ENCODE measurements at places on chromosomes 1 and 21.

DNA sequence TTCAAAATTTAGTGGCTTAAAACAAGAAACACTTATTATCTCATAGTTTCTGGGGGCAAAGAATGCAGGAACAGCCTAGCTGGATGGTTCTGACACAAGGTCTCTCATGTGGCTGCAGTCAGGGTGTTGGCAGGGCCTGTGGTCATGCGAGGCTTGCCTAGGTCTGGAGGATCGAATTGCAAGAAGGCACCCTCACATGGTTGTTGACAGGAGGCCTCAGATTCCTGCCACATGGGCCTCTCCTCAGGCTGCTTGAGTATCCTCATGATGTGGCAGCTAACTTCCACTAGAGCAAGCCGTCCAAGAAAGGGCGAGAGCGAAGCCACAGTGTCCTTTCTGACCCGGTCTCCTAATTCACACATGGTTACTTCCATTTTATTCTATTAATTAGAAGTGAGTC lies 6.2 kb upstream of the NRIP1 start:
- no peak for DNase-seq

DNA sequence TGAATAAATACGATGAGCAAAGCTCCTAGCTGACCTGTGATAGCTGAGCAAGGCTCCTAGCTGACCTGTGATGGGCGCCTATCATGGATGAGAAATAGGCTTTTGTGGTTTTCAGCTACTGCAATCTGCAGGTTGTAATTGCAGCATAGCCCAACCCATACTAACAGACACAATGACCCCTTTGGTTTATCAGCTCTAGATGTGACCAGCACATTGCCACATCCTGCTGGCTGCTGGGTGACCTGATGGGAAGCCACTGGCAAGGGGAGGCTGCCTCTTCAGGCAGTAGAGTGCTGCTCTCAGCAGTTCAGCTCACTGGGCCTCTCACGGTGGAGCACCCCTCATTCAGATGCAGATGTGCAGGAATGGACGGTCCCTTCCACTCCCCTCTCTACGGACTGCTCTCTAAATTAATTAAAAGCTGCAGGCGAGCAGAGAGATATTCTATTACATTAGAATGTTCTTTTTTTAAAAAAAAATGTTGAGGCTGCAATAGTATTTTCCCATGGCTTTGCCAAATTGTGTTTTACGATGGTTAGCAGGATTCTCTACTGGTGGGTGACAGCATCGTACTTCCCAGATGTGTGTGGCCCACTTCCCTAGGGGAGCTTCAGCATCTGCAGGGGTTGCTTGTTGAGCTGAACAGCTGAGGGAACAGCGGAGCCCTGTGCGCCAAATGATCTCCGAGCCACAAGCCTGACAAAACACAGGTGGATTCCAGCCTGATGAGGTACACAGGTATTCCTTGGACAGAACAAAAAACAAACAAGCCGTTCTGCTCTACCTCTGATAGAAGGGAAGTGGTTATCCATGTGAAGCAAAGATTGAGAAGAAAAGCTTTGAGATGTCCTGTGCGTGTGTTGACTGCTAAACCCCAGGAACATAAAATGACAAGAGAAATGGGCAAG lies 65.0 kb downstream of the SYT6 start:
- DNase-seq: no peak

- no peak for DNase-seq
Measured at GRCh38 chr1:59096501-59096900, 200.4 kb upstream of the FGGY start.

GRCh38 chr1:244350027-244350426 lies 101.7 kb downstream of the ADSS2 start:
- peak; percentile 56 for DNase-seq

DNA sequence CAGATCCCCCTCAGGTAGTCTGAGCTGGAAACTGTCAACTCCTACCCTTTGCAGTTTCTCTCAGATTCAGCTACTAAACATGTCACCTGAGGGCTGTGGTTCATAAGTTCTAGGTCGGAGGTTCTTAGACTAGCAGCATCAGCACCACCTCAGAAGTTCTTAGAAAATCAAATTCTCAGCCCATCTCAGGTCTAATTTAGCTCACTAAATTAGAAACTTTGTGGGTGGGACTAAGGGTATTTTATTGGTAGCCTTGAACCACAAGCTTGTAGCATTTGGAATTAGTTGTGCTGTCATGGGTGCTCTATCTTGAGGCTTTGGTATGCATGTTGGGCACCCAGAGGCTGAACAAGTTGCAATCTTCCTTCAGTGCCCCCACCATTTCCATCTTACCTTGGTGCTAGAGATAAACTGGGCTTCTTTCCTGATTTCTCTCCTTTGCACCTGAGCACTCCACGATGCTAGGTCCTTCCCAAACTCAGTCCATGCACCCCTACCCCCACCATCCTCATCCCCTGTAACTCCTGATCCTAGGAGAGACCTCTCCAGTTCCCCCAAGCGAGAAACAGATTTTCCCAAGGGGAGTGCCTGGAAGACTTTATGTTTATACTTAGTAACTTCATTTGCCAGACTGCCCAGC lies 54.2 kb downstream of the S1PR1 start:
- DNase-seq: no peak

GRCh38 chr21:43619856-43620255 lies 39.4 kb downstream of the HSF2BP start:
- DNase-seq: no peak
